ENCODE measurements at places on chromosomes 7 and 10.

DNA sequence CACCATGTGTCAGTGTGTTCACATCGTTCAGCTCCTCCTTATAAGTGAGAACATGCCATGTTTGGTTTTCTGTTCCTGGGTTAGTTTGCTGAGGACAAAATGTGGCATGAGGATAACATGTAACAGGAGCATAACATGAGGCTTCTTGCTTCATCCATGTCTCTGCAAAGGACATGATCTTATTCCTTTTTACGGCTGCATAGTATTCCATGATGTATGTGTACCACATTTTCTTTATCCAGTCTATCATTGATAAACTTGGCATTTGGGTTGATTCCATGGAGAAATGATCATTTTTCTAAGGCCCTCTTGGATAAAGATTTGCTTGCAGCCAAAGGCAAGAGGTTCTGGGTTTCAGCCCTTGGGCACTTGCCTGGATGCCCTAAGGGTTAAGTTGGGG, 128.5 kb upstream of the ZEB1 start:
- DNase-seq, result no peak

DNA sequence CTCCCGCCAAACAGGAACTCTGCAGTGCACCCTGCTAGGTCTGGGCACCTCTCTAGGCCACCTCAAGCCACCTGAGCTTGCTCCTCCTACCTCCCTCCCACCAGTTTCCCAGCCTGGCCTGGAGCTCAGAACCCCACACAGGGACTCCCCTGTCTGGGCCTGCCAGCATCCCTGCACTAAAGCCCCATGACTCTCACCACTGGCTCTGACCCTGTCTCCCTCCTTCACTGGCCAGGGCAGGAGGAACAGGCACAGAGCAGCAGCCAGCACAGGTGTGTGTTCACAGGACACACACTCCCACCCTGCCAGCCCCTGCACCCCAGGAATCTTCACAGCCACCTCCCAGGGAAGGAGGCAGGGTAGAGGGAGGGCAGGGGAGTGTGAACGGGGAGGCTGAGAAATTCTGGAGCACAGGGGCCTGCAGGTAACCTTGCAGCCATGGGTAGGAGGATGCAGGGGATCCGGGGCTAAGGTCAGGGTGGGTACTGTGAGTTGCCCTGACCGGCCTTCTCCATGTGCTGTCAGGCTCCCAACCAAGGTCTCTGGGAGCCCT, 13.9 kb upstream of the ANTXRL start:
- DNase-seq, result no peak

DNA sequence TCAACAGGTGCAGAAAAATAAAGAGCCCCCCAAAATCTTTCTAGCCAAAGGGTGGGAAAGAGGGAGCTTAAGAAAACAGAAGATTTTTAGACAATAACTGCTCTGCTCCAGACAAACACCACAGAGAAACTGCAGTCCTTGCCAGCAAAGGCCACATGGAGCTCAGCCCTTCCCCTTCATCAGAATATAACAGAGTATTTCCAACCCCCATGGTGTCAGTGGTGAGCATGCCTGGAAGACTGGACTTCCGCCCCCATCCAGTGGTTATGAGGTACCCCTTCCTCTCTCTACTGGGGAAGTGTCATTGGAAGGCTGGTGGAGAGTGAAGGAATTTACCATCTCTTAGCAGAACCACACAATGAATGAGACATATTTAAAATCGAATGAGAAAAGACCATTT, 1007.3 kb upstream of the CELF2 start:
- DNase-seq, result no peak

DNA sequence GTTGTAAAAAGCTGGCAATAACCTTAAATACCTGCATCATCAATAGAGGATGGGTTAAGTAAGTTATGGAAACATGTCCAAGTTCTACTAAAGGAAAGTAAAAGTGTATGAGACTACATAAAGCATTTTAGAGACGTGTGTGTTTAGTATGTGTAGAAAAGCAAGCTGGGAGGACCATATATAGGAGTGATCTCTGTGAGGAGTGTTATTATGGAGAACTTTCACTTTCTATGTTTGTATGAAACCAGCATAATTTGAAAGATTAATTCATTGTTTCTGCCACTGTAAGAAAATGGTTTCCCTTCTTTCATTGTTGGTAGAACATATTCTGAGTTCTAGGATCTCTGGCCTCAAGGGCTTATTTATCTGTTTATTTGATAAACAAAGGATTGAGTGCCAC, 19.2 kb upstream of the PDLIM1 start:
- no peak for DNase-seq

- DNase-seq, result no peak
These were observed 15.3 kb downstream of the TPK1 start for GRCh38 chr7:144820552-144820951.

- DNase-seq, result no peak
These were observed 46.9 kb downstream of the AHCYL2 start for GRCh38 chr7:129271500-129272355.

- peak; percentile 67 for DNase-seq
These were observed 85.1 kb upstream of the LANCL2 start for GRCh38 chr7:55280031-55280454.

DNA sequence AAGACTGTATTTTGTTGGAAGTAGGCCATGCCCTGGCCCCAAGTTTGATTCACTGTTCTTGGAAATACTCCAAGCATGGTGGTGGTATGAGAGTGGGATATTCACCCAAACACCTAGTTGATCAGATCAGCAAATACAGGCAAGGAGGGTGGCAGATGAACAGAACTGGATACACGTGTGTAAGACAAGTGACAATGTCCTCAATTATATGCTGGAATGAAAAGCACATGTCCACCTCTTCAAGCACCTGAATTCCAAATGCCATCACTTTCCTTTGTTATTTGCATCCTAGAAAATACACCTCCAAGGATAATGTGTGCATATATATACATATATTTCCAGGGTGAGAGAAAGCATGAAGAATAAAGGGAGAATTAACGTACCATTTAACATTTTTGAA, 131.8 kb upstream of the ZEB1 start:
- DNase-seq, result no peak

DNA sequence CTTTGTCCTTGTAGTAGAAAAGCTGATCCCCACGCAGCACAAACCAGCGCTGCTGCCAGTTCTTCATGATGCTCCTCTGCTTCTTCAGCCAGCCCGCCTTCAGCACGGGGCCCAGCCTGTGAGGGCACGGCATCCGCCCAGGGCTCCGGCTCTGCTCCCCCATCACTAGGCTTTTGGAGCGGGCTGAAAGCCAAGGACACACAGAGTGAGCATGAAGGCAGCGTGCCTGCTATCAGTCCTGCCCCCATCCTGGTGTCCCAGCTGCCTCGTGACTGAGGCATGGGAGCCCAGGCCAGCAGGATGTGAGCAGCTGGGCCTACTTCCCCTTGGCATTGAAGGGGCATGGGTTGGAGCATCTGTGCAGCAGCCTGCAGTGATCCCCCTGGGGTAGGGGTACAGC, 21.9 kb downstream of the ARHGAP22 start:
- no peak for DNase-seq

- DNase-seq, result no peak
These were observed 2.5 kb downstream of the ACSL5 start for GRCh38 chr10:112376396-112376790.

DNA sequence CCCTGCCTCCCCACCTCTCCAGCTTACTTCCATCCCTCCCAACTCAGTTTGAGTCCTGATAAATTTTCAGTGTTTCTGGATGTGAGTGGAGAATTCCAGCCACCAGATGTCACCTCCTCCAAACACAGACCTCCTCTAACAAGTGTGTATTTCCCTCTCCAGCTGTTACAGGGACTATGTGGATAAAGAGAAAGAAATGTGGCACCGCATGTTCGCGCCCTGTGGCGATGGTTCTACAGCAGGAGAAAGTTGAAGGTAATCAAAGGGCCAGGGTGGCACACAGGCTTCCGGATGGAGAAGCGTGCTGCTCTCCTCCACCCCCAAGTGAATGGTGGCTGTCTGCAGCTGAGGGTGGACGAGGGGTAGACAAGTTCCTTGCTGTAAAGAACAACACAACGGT, 14.7 kb downstream of the FKBP6 start:
- DNase-seq, result peak; percentile 61

- no peak for DNase-seq
These were observed 24.9 kb downstream of the TECTB start for GRCh38 chr10:112308125-112308502.

GRCh38 chr7:98216941-98217622, 5.8 kb downstream of the BHLHA15 start:
- no peak for DNase-seq

DNA sequence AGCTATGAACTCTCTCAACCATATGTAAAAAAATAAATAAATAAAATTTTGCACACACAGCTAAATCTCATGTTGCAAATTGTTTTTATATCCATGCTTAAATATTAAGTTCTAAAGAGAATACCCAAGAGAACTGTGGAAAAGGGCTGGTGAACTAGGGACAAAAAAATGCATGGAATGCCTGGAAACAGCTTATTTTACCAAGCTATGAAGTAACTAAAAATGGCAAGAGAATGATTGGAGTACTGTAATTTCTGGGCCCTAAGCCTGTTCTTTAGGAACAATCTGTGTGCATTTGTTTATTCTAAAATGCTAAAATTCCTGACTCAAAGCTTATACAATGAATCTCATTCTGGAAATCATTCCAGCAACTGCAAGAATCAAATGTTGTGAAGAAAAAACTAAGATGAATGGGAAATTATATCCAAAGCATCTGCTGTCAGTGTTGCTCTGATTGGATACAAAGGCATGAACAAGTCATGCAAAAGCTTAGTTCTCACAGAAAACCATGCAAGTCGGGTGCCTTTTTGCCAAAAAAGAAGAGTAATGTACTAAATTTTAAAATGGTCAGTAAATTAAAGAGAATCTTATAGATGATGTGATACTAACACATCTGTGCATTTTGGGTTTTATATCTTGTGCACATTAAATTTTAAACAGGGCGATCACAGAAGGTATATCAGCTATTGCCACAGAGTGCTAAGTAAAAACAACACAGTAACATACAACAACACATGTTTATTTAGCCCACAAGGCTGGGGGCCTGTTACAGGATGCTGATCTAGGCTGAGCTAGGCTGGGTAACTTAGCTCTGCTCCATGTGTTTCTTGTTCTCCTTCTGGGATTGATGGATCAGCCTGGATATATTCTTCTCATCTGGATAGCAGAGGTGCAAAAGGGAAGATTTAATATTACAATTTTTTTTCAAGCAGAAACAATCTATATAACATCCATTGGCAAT, 453.5 kb upstream of the SEMA3A start:
- DNase-seq, result peak; percentile 45

Measured in hindlimb muscle (tissue), 1 donor.